ENCODE measurements at places on chromosomes 5 and 9.

- DNase-seq: peak; percentile 61
Observed at GRCh38 chr5:134555890-134556311, 30.4 kb downstream of the JADE2 start.

- no peak for DNase-seq
Observed at GRCh38 chr9:76690973-76691370, 73.3 kb upstream of the PCA3 start.

GRCh38 chr9:91628892-91629291 is 205.3 kb upstream of the NFIL3 start:
- no peak for DNase-seq

- no peak for DNase-seq
Observed at GRCh38 chr5:97480313-97480712, 297.3 kb upstream of the RIOK2 start.

- no peak for DNase-seq
Observed at GRCh38 chr5:133048993-133049725, 2.7 kb upstream of the HSPA4 start.

DNA sequence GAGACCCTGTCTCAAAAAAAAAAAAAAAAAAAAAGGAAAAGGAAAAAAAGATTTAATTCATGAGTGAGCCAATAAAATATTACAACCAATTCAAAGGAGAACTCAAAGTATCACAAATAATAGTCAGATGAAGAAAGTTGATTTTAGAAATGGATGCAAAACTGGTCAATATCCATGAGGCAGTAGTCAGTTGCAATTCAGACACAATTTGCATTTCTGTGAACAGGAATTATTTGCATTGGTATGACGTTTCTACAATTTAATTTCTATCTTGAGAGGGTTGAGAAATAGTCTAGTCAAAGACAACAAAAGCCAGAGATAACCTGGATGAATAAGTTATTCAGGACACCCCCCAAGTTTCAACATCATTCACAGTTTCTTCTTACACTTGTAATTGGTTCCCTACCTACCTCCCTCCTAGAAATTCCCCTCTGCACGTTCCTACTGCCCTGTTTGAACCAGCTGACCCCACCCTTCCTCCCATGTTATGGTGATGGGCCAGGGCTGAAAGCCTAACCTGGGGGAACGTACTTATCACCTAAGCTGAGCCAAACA is 28.6 kb upstream of the CDKN2AIPNL start:
- DNase-seq: no peak

GRCh38 chr5:56317923-56318561 is 84.9 kb upstream of the ANKRD55 start:
- DNase-seq: peak; percentile 28

DNA sequence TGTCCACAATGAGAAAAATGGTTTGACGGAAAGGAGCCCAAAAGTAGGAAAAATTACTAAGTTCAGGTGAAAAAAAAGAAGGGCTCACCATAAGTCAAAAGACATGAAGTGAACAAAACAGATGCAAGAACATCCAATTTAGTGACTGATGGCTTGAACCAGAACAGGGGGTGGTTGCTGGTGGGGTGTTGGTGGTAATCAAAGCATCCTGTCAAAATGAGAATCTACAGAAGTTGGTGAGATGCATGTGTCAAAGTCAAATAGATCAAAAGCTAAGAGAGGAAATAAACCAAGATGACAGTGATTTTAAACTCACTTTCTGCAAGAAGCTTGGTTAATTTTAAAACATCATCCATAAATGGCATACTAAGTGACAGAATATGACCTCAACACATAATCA is 117.4 kb downstream of the MLLT3 start:
- no peak for DNase-seq

- no peak for DNase-seq
Observed at GRCh38 chr5:102341681-102342288, 45.7 kb upstream of the SLCO4C1 start.

- DNase-seq: no peak
Observed at GRCh38 chr5:181211208-181211607, 6.2 kb upstream of the TRIM7 start.

DNA sequence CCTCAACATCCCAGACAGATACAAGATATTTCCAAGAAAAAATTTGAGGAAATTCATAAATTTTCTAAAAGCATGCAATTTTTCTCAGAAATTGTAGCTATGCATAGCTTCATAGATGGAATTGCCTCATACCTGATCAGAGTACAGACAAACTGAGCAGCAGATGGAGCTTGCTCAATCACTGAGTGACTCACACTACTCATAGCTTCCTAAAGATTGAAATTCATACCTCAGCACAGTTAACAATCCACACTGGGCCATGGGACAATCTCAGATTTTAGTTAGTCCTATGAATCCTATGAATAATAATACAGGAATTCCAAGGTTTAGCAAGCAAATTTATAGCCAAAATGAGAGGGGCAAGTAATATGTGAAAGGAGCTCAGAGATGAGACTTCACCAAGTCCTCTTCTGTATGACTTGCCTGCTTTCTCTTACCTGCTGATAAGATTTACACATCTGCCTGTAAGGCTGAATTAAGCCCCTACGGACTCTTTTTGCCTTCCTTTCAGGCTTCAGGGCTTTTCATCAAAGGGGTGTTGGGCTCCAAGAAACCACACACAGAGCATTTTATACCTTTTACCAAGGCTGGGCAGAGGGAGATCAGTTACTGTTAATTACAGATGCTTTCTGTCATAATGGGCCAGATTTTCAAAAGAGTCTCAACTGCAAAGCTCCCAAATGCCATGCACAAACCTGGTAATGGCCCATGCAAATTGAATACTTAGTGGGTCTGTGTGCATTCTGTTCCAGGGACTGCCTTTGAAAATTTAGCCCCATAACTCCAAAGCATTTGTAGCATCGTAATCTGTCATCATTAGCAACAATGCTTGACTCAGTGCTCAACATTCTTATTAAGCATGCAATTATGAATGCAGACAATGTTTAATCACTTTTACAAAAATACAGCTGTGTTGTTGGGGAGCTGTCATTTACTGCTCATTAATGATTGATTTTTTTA is 439.3 kb downstream of the DTWD2 start:
- DNase-seq: no peak

DNA sequence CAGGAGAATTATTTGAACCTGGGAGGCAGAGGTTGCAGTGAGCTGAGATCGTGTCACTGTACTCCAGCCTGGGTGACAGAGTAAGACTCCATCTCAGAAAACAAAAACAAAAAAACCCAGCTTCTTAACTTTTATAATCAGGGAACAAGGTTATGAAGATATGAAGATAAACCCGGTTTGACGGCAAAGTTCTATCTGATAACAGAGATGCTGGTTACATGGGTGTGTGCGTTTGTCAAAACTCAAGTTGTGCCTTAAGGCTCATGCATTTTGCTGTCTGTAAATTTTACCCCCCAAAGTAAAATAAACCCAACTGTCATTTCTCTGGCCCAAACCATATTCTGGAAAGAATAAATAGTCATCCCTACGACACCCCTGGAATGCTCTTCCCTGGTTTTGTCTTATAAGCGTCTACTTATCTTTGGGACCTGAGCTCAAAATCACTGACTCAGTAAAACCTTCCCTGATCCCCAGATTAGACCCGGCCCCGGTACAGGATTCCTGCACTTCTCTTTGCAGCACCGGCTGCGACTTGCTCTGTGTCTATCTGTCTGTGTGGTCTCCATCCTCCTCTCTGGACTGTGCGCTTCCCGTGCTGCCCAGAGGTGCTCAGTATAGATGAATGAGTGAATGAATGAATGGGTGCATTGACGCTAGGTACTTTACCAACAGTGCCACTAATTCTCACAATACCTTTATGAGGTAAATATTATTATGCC is 172.2 kb downstream of the DAB2IP start:
- no peak for DNase-seq

- peak; percentile 83 for DNase-seq
Observed at GRCh38 chr5:109689740-109690241, at the start of gene MAN2A1. TSS of gene MAN2A1 (plus strand) at chr5:109689927. CDS start at chr5:109690418, 491 bp downstream.

DNA sequence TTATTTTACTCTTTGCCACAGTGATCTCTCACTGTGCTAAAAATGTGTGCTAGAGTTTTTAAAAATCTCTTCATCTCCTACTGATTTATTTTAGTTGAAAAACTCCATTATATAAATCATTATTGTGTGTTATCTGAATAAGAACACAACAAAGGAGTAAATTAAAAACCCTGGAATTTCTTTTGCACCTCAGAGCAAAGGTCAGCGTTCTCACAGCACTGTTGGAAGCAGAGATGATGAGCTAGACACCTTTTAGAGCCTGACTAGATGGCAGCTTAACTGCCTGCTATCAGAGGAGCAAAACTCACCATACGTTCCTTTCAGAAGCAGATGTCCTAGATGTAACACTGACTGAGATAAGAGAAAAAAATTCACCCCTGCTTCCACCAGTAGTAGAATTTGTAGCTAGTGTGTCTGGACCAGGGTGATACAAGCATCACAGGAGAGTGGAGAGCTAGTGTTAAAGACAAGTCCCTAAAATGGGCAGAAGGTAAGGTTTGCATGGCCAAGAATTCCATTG is 147.1 kb downstream of the ENTREP1 start:
- DNase-seq: no peak

- DNase-seq: no peak
Observed at GRCh38 chr9:93295031-93295430, 111.1 kb downstream of the WNK2 start.

GRCh38 chr5:135481387-135481786 is 29.2 kb upstream of the TIFAB start:
- no peak for DNase-seq

- no peak for DNase-seq
Observed at GRCh38 chr5:4020400-4020799, 424.8 kb downstream of the IRX1 start.

DNA sequence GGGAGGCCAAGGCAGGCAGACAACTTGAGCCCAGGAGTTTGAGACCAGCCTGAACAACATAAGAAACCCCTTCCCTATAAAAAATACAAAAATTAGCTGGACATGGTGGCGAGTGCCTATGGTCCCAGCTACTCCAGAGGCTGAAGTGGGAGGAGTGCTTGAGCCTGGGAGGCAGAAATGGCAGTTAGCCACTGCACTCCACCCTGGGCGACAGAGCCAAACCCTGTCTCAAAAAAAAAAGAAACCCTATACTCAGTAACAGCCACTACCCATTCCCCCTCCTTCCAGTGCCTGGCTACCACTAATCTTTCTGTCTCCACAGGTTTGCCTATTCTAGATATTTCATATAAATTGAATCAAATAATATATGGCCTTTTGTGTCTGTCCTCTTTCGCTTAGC is 14.3 kb upstream of the SIL1 start:
- no peak for DNase-seq

- no peak for DNase-seq
Observed at GRCh38 chr5:74141053-74141452, 499.5 kb downstream of the ENC1 start.

DNA sequence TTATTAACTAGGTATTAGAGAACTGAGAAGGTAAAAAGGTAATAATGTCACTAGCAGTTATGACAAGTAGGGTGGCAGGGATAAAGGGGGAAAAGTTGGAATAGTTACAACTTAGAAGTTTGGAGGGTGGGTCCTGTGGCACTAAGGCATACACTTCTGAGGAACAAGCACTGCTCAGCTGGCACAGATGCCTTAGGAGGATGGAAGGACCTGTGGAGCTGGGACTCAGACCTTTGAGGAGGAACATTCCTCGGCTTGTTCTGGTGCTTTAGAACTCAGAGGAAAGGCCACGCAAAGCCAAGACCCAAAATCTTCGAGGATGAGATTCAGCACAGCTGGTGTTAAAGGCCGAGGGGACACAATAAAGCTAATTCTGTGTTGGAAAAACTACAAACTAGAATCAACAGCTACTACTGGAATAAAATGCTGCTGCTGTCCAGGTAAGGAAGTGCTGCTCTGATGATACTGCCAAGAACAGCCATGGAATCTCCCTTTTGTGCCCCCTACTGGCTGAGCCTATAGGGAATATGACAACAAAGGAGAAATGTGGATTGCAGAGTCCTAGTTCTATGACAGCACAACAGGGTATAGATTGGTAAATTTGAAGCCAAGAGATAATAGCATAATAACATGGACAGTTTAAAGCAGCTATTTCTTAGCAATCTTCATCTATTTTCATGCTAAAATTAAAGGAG is 126.7 kb downstream of the SLC25A46 start:
- DNase-seq: peak; percentile 39

DNA sequence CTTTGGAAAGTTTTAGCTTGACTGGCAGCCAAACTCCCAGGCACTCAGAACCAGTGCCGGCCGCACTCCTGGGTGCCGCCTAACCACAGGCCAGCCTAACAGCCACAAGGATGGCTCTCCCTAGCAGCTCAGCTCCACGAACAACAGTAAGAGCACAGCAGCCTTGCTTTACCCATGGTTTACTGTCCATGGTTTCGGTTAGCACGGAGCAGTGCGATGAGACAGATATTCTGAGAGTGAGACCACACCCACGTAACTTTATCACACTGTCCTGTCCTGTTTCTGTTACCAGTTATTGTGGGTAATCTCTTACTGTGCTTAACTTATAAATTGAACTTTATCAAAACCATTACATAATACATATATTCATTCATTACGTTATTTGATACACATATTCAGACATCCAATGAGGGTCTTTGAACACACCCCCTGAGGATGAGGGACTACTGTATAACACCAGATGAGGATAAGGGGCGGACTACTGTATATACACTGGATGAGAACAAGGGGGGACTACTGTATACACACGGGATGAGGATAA is 12.4 kb downstream of the CLPTM1L start:
- DNase-seq: no peak

DNA sequence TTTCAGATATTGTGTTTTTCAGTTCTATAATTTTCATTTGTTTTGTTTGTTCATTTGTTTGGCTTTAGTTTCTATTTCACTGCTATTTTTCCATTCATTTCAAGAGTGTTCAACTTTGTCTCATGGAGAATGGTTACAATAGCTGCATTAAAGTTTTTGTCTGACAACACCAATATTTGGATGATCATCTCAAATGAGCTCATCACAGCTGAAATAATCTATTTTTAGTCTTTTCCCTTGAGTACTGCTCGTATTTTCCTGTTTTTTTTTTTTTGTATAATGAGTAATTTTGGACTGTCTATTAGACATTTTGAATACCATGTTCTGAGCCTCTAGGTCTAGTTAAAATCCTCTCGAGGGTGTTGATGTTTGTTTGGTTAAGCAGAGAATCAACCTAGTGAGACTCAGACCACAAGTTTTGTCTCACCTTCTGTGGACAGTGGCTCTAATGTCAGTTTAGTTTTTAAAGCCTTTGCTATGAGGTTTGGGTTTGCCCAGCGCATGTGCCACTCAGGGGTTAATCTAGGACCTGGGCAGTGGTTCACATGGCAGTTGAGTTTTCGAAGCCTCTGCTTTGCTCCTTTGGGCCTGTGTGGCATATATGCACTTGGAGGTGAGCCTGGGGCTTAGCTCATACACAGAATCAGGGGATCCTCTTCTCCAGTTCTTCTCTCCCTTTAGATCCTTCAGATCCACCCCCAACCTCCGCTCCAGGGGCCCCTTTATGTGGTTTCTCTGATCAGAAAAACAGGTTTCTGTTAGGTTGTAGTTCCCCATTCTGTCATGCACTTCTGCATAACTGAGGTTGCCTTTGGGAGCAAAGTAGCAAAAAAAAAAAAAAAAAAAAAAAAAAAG is 79.8 kb downstream of the ARSB start:
- peak; percentile 36 for DNase-seq

DNA sequence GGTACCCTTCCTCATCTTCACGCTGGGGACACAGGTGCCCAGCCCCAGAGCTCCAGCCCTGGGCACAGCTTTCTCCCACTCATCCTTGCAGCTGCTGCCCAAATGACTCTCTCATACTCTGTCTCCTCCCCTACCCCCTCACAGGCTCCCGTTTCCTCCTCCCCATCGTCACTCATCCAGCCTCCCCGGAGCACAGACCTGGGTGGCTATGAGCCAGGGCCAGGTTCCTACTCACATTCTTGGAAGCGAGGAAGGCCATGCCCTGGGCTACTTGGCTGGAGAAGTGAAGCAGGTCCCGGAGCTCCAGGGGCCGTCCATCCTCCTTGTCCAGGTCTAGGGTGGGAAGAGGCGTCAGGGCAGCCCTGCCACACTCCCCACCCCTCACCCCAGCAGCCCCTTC is 29.3 kb downstream of the CSF1R start:
- DNase-seq: no peak

All from GM13977 (cell line).